CD4-positive, alpha-beta T cell treated with Interleukin-2 at 100 ng/mL for 4 hours (primary cell): ENCODE measurements at places on chromosomes 12 and 14.

GRCh38 chr14:24692382-24693352 lies 58.7 kb upstream of the GZMB start:
- peak; percentile 84 for DNase-seq

DNA sequence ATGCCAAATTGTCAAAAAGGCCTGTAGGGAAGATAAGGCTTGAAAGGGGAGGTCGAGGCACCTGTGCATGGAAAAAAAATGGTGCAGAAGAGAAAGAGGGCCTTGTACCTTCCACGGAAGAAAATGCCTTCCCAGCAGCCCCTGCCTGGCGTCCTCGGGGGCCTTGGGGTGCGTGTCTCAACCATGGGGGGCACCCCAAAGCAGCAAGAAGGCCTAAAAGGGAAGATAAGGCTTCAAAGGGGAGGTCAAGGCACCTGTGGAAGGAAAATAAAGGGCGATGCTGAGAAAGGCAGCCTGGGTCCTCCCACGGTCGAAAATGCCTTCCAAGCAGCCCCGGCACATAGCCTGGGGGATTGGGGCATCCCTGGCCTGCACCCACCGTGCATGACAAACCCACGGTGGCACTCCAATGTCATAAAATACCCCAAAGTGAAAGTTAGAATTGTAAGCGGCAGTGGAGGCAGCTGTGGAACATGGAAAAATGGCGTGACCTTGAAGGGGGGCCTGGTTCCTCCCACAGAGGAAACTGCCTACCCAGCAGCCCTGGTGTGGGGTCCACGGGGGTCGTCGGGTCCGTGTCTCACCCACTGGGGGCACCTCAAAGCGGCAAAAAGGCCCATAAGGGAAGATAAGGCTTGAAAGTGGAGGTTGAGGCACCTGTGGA lies 275.0 kb downstream of the ALG10 start:
- DNase-seq = no peak

DNA sequence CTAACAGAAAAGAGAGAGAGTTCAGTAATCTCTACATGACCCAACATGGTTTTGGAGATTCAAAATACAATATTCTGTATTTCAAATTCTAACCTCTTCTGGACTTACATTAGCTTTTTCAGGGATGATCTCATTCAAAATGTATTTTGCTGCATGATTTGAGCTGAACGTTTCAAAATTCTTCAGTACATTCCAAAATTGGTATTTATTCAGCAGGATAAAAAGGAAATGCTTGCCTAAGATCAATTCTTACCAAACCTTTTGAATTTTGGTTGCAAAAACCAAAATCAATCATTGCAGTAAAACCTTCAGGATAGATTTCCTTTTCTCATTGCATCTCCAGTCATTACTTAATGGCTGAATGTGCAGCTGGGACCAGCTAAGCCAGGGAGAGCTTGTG lies 1761.3 kb upstream of the SEL1L start:
- no peak for DNase-seq

- DNase-seq = no peak
Measured at GRCh38 chr12:101931498-101932326, 54.3 kb downstream of the DRAM1 start.

DNA sequence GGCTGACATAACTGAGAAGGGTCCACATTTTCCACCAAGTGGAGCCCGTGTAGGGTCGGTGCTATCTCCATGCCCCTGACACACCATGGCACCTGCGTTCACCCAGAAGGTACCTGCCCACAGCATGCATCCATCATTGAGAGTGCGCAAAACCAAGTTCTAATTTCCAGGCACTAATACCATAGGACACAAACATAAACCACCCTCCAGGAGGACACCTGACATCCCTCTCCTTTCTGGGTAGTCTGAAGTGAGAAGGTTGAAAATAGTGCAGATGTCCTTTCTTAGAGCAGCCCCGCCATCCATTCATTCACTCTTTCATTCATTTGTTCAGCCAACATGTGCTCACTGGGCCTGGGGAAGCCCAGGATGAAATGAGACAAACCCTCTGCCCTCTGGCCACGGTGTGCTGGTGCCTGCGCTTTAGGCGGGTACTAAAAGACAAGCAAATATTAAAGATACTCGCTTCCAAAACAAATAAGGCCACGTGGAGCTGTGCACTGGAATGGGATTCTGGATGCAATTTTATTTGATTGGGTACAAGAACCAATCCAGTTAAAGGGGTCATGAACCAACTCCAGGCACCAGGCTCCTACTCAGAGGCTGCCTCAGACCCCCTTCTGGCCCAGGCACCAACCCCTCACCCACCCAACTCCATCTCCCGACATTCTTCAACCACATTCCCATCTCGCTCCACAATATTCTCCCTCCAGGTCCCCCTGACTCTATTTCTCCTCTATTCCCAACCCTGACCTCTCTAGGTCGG lies 1.2 kb downstream of the TTC7B start:
- DNase-seq = no peak

- DNase-seq = no peak
Measured at GRCh38 chr12:84841591-84841990, 71.0 kb downstream of the SLC6A15 start.

- DNase-seq = no peak
Measured at GRCh38 chr12:53199700-53200099, 7.4 kb downstream of the ITGB7 start.

- DNase-seq = no peak
Measured at GRCh38 chr12:57133013-57133569, 4.8 kb downstream of the LRP1 start.

- DNase-seq = no peak
Measured at GRCh38 chr12:3518902-3519301, 27.9 kb downstream of the PRMT8 start.

GRCh38 chr14:103386713-103387329 lies 1.6 kb downstream of the MARK3 start:
- DNase-seq = no peak

DNA sequence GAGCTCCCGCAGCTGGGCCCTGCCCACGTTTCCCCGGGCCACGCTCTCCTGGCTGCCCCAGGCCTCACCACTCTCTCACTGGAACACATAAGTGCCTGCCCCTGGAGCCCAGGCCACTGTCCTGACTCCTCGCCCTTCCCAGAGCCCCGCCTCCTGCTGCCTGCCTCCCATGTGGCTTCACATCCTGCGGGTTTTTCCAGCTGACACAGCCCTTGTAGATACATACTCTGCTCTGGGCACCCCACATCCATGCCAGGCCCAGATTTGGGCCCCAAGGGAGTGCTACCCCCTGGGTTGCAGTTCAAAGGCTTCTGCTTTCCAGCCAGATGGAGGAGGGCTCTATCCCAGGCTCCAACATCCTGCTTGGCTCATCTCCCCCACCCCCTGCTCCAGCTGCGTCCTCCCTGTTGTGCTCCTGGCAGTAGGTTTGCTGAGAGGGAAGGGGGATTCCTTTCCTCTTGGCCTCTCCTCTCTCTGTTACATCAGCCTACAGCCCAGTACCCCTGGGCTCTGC lies 60.1 kb downstream of the TSPAN9 start:
- DNase-seq = no peak

- no peak for DNase-seq
Measured at GRCh38 chr14:100740196-100740825, 13.6 kb downstream of the DLK1 start.

GRCh38 chr12:25875661-25876060 lies 82.8 kb upstream of the RASSF8 start:
- no peak for DNase-seq

GRCh38 chr14:85421186-85421877 lies 108.6 kb upstream of the FLRT2 start:
- DNase-seq = no peak

DNA sequence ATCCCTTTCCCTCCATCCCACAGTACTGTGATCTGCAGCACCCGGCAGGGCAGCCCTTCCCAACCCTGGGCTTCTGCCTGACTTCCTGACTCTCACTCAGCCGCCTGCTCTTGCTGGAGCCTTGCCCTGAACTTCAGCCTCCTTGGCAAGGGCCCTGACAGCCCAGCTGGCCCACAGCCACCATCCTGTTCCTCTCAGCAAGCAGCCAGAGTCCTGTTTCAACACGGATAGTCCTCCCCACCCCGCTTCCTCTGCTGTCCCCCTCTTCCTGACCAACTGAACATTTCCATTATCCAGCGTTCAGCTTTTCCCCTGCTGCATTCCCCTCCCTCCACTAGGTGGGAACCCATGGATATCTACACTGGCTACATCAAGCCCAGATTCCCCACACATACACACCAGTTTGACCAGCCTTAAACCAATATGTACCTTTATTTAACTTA lies 74.0 kb upstream of the MDM1 start:
- DNase-seq = no peak

GRCh38 chr14:28949503-28949902 lies 182.9 kb downstream of the FOXG1 start:
- no peak for DNase-seq

DNA sequence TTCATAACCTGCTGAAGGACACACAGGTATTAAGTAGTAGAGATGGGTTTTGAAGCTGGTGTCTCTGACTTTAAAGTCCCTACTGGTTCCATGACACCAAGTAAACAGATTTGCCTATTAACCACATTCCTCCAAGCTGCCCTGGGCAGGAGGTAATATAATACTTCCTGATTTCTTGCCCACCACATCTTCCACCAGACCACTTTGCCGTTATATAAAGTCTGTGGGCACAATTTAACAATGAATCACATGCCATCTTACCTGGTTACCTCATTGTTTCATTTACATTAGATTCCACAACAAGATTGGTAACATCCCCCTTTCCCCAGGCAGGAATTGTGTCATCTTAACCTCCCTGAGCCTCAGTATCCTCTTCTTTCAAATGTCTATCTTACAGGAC lies 900 bp upstream of the LRRC23 start:
- no peak for DNase-seq

GRCh38 chr12:93195511-93195910 lies 182.2 kb upstream of the NUDT4 start:
- no peak for DNase-seq

DNA sequence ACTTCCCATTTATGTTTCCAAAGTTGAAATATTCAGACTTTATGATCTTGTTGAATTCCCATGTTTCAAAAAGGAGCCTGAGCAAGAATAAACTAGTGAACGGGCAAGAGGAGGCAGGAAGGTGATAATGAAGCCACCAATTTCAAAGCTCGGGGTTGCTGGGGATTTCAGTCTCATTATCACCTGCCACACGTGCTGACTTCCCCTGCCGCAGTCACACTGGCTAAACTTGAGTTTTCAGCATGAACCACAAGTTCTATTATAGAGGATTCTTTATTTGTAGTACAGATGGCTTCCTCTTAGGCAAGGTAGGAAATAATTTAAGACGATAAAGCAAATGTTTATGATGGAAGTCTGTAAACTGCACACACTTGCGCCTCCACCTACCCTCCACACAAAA lies 18.1 kb upstream of the DIABLO start:
- peak; percentile 43 for DNase-seq

DNA sequence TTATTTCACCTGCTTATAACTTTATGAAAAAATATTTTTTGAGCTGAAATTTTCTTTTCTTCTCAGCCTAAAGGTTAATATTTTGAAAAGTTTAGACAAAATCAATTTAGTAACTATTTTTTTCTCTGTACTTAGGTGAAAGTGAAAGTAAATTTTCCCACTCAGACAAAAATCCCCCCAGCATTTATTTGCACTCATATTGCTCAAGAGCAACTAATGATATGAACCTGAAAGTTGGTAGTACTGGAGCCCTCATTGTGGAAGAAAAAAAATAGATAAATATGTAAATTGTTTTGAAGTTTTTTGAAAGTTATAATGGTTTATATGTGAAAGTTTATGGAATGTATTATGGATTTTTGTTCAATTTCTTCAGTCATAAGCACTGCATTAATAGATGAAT lies 1005.9 kb upstream of the ATXN7L3B start:
- no peak for DNase-seq
